ENCODE measurements at places on chromosomes 6 and 20.

- no peak for DNase-seq
Measured at GRCh38 chr20:38745757-38746156, 2.5 kb upstream of the ACTR5 start.

- DNase-seq, result no peak
Measured at GRCh38 chr20:39146394-39146793, 184.2 kb downstream of the DHX35 start.

DNA sequence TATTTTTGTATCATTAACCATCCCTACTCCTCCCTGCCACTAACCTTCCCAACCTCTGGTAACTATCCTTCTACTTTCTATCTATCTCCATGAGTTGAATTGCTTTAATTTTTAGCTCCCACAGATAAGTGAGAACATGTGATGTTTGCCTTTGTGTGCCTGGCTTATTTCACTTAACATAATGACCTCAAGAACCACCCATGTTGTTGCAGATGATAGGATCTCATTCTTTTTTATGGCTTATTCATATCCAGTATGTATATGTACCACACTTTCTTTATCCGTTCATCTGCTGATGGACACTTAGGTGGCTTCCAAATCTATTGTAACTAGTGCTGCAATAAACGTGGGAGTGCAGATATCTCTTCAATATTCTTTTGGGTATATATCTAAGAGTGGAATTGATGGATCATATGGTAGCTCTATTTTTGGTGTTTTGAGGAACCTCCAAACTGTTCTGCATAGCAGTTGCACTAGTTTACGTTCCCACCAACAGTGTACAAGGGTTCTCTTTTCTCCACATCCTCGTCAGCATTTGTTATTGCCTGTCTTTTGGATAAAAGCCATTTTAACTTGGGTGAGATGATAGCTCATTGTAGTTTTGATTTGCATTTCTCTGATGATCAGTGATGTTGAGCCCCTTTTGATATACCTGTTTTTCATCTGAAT is 201.4 kb downstream of the ARHGAP18 start:
- no peak for DNase-seq

DNA sequence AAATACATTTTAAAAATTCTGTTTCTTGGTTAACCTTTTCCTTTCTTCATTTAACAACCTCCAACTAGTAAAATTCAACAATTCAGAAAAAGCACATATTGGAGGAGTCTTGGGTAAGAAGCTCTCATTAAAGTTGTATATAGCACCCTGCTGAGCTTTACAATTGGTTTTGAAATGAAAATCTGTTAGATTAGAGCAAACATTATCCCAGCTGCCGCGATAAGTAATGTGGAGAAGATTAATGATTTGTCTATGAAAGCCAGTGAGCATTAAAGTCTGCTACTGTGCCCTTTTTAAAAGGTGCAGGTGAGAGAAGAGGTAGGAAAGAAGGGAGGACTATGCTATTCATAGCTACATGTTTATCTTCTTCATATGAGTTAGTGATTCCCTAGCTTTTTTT is 201.5 kb downstream of the ZFAND3 start:
- no peak for DNase-seq

GRCh38 chr6:32087574-32088486 is 21.3 kb downstream of the TNXB start:
- DNase-seq, result peak; percentile 66

GRCh38 chr6:100446115-100447080 is 18.3 kb downstream of the SIM1 start:
- no peak for DNase-seq

GRCh38 chr6:167866642-167867041 is 39.9 kb downstream of the AFDN start:
- DNase-seq, result no peak

GRCh38 chr6:3363296-3364025 is 93.4 kb downstream of the SLC22A23 start:
- no peak for DNase-seq

- no peak for DNase-seq
Measured at GRCh38 chr20:17616480-17617211, 46.8 kb downstream of the DSTN start.

GRCh38 chr6:131331151-131331550 is 195.9 kb downstream of the AKAP7 start:
- no peak for DNase-seq

DNA sequence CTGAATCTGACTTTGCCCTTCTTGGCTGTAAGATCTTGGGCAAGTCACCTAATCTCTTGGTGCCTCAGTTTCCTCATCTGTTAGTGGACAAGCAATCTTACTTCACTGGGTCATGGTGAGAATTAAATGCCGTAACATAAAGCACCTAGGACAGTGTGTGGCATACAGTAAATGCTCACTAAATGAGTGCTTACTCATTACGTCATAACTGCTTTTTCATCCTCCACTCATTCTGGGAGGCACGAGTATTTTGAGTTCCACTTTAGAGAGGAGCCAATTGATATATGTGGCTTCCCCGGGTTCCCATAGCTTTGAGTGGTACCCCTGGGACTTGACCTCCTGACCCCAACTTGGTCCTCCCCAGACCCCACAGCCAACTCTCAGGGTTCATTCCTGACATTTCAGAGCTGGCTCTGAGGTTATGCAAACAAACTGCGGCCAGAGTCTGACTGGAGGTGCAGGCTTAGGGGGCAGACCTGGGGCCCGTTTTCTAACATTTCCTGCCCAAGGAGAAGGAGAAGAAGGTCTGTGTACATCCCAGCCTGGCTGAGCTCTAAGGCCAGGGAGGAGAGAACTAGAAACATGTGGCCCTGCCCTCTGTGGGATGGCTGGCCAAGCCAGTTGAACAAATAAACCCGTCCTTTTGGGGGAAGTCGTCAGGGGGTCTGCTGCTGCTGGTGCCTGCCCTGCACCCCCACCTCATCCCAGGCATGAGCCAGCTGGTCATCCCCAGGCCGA is 5.8 kb downstream of the ANGPT4 start:
- DNase-seq, result no peak

DNA sequence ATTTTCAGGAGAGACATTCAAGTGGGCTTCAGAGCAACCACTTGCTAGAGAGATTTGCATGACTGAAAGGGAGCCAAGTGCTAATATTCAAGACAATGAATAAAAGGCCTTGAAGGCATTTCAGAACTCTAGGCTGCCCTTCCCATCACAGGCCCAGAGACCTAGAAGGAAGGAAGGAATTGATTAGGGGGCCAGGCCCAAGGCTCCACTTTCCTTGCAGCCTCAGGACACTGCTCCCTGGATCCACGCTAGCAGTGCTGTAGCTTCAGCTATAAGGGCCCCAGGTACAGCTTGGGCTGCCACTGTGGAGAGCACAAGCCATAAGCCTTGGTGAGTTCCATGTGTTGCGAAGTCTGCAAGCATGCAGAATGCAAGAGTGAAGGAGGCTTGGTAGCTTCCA is 731.9 kb upstream of the FLRT3 start:
- no peak for DNase-seq

- DNase-seq, result no peak
Measured at GRCh38 chr6:160949531-160949930, 42.0 kb upstream of the MAP3K4 start.

GRCh38 chr20:31859998-31860380 is 10.3 kb downstream of the DUSP15 start:
- no peak for DNase-seq

GRCh38 chr6:3571250-3571681 is 114.4 kb upstream of the SLC22A23 start:
- no peak for DNase-seq

GRCh38 chr20:48381353-48382120 is 446.3 kb downstream of the PREX1 start:
- no peak for DNase-seq

DNA sequence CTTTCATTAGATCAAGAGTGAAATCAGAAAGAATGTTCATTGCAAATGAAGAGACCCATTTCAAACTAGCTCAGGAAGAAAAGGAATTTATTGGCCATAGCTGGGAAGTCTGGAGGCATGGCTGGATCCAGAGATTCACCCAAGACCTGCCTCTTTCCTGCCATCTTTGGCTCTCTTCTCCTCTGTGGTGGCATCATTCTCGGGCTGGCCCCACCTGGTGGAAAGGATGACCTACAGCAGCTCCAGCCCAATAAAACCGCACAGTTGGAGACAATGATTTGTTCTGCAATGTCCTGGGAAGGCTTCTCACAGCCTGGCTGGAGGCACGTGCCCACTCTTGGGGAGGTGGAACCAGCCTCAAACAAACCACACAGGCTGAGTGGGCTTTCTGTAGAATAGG is 18.1 kb upstream of the FERMT1 start:
- DNase-seq, result no peak

DNA sequence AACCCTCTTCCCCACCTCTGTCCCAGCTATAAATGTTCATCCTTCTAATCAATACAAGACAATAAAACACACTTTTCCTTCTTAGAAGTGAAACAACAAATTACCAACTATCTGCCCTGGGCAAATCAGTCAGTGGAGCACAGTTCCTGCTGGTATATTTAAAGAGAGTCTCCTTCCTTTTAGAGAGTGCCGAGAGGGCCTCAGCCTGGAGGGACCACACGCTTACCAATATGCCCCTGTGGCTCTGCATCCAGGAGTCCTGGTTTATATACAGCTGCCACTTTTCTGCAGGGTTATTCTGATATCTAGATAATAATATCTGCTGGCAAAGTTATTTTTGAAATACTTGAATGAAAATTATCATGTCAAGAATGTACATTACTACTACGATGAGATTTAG is 87.4 kb upstream of the KCNK16 start:
- DNase-seq, result no peak

DNA sequence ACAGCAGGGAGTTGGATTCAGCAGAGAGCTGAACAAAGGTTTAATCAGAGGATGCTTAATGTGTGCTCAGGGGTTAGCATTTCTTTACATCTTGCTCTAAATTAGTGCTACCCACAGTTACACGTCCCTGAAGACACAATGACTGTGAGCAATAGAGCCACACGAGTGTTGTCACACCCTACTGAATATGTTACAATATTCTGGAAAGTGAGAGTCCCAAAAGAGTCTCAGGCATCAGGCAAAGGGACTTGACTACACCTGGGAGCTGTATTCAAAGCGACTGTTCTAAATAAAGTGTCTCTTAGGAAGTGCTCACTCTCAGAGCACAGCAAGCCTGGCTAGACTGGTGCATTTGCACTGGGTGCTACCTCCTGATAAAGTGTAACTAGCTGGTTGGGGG is 108.7 kb downstream of the GRM4 start:
- no peak for DNase-seq

GRCh38 chr6:133837801-133838349 is 51.0 kb upstream of the TCF21 start:
- DNase-seq, result peak; percentile 47

GRCh38 chr6:90494067-90494780 is 92.6 kb downstream of the MAP3K7 start:
- no peak for DNase-seq

DNA sequence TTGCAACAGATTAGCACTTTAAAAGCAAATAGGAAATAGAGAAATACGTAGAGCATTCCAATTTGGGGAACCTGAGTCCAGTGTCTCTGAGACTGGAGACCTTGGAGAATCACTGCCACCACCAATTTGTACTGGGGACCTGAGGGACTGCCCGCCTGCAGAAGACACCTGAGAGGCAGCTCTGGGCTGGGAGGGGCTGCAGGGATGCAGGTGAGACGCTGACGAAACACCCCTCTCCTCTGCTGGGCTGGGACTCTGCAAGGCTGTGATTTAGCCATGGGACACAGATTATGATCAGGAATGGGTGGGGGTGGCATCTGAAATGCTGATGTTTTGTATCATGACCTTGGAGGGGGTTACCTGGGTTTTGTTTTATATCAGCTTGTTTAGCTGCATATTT is 7.0 kb upstream of the APMAP start:
- no peak for DNase-seq

DNA sequence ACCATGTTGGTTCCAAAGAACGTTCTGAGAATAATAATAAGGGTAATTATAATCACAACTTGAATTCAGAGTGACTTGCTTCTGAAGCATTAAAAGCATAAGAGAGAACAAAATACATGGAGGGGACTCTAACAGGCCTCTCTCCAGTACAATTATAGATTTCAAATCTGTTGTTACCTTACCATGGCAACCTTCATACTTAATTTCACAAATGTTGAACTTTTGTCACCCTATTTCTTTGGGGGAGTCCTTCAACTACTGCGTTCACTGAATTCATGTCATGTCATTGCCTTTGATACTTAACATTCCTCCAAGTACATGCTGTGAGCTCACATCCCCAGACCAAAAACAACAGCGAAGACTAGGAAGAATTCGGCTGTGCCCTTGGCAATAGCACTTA is 104.0 kb downstream of the MKKS start:
- DNase-seq, result no peak

DNA sequence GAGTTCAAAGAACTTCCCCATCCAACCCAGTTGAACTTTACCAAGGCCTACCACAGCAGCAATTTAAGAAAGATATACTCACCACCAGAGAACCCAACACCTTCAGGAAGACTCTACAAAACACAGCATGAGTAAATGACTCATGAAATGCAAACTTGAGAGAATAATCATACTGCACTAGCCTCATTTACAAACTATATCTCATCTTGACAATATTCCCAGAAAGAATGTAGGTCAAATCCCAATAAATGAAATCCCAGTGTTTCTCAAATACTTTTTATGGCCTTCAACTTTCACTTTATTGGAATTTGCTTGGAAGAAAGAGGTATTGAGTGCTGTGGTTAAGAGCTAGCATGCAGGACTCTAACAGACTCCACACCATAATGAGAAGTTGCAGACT is 60.0 kb downstream of the FYN start:
- peak; percentile 53 for DNase-seq

DNA sequence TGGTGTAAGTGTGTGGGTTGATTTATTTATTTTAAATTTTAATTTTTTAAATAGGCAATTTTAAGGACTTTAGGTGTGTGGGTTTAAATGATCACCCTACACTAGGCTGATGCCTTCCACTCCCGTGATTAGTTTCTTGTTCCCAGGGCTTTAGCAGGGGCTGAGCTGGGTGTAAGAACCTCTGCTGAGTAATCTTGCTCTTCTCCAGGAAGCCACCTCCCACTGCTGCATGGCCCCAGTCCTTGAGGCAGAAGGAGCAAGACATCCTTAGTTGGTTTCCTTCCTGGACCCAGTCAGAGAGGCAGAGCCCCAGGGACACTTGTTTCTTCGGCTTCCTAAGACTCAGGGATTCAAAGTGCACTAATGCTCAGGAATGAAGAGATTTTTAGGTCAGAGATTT is 19.8 kb upstream of the CDC5L start:
- no peak for DNase-seq

DNA sequence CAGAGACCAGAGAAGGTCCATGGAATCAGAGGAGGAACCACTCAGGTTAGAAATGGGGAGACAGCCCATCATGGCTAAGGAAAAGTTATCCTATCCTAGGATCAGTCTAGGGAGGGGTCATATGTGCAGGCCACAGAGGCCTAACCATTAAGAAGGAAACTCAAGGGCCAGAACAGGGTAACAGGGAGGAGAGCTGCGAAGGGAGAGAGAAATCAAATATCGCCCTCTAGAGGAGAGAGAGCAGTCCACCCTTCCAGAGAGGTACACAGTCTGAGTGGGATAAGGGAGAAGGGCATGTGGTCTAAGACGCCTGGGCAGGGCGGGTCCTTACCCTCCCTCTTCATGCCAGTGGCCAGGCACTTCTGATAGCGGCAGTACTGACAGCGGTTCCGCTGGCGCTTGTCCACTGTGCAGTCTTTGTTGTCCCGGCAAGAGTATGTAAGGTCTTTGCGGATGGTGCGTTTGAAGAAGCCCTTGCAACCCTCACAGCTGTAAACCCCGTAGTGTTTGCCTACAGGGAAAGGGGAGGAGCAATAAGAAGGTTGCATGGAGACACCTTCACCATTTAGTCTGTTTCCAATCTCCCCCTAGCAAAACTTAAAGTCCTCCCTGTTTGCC is 2.9 kb downstream of the RXRB start:
- peak; percentile 63 for DNase-seq

GRCh38 chr6:126826166-126826714 is 292.2 kb upstream of the RSPO3 start:
- DNase-seq, result no peak

GRCh38 chr6:1082285-1082935 is 229.5 kb upstream of the FOXQ1 start:
- no peak for DNase-seq
